Hypothalamus (tissue), 51 donors: ENCODE measurements at places on chromosomes 4 and X.
A peak's percentile ranks its signal among the peaks of the same experiment; 100 is the strongest.

DNA sequence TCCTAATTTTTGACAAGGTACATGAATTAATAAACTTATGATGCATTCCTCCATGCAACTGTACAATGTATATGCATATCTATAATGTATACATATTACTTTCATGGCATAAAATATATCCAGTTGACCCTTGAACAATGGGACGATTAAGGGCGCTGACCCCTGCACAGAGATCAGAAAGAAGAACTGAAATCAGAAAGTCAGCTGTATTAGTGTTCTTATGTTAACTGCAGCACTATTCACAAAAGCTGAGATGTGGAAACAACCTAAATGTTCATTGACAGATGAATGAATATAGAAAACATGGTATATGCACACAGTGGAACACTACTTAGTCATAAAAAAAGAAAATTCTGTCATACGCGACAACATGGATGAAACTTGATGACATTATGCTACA is 457.1 kb downstream of the GBA3 start:
- DNase-seq = no peak

GRCh38 chr4:121685257-121685656 is 11.5 kb downstream of the ANXA5 start:
- no peak for DNase-seq

GRCh38 chr4:181507938-181508337 is 735.3 kb upstream of the TENM3 start:
- no peak for DNase-seq

- DNase-seq = no peak
These were observed 137.1 kb downstream of the PJA1 start for GRCh38 chrX:69028006-69028760.

GRCh38 chr4:145231906-145232700 is 51.7 kb upstream of the OTUD4 start:
- no peak for DNase-seq

GRCh38 chrX:11137543-11138139 is 26.5 kb downstream of the HCCS start:
- no peak for DNase-seq

DNA sequence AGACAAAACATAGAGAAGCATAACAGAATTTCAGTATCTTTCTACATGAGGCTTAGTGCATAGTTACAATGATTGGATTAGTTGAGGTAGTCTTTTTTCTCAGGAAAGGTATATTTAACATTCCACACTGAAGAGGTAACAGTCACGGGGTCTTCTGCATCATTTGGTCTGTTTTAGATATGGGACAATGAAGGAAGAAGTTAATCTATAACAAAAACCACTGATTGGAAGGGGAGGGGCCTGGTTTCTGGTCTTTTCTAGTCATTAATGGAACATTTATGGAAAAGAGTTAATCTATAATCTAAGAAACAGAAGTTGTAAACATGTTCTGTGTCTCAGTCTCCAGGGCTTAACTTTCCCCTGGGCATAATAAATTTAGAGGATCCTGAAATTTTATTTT is 37.3 kb upstream of the HPSE start:
- DNase-seq = no peak

DNA sequence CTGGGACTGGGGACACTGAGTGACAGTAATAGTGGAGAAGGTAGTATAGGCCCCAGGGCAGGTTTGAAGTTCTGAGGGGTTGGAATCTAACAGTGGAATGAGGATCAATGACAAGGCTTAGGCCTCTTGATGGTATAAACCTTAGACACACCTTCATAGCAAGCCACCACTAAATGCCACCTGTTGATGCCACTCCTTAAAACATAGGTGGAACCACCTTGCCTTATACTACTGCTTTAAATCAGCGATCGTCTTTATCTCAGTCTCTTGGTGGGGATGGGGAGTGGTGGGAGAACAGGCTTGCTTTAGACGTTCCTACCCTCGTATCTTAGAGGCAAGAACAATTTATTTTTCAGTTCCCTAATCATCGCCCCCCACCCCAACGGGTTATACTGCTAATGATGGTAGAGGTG is 1.2 kb downstream of the RAB33B start:
- DNase-seq = no peak

- no peak for DNase-seq
These were observed 49.7 kb upstream of the IGFBP7 start for GRCh38 chr4:57159866-57160265.

GRCh38 chr4:83604321-83604720 is 68.4 kb downstream of the GPAT3 start:
- DNase-seq = peak; percentile 5

GRCh38 chr4:53994382-53995102 is 69.9 kb downstream of the CHIC2 start:
- no peak for DNase-seq

GRCh38 chr4:59057804-59058203 is 1947.6 kb upstream of the IGFBP7 start:
- DNase-seq = no peak

GRCh38 chr4:19514276-19515070 is 737.2 kb upstream of the SLIT2 start:
- no peak for DNase-seq

DNA sequence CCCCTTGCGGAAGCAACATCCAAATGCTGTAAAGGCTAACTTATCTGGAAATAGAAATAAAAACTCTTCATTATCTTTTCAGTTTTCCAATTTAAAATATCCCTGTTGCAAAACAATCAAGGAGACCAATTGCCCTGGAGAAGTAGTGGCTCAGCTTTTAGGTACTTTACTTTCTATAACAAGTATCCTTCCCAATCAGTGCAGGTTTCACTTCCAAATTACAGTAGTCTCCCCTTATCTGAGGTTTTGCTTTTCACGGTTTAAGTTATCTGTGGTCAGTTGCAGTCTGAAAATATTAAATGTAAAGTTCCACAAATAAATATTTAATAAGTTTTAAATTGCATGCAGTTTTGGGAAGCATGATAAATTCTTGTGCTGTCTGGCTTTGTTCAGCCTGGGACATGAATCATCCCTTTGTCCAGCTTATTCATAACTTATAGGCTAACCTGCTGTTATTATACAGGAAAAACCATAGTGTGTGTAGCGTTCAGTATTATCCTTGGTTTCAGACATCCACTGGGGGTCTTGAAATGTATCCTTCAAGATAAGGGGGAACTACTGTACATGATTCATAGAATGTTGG is 973.1 kb upstream of the GRID2 start:
- DNase-seq = no peak

DNA sequence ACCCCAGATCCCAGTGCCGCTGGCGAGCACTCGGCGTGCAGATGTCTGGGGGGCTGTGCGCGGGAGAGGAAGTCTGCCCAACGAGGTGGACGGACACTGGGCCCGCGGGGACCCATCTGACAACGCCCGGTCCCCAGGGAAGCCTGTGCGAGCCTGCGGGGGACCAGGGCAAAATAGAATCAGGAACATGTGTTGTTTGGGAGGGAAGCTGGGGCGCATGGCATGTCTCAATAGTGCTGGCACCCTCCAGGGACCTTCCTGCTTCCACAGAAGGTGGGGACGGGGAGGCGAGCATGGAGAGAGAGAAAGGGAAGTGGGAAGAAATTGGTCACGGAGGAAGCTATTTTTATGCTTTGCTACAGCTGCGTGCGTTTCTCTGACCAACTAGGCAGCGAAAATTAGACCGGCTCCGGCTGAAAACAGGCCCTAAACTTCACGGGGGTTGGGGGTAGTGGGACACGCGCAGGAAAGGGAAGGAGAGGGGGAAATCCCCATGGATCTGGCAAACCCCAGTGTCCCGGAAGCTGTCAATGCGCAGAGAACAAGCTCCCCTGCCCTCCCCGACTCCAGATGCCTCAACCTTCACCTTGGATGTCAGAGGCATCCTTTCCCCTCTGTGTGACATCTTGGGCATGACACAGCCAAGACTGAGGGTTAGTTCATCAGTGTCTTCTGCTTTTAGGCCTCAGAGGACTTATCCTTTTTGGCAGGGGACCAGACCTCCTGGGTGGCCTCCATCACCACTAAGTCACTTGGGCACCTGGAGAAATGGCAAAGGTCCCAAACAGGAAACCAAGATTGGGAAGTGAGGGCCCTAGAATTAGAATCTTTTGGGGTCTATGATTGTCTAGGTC is 169.8 kb upstream of the BCOR start:
- no peak for DNase-seq

DNA sequence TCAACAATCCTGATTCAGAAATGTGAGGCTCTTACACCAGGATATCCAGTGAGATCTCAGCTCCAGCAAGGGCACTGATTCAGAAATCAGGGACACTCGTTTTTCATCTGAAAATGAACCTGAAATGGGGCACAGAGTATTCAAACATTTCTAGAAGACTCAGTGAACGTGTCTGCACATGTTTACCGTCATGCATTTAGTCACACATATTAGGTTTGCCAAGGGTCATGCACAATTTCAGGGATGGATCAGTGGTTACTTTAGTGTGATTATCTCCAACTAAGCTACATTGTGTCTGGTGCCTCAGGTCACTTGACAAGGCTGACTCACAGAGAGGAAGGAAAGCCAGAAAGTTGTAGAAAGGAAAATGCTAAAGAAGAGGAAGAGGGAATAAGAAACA is 33.6 kb upstream of the SPANXN2 start:
- DNase-seq = no peak

DNA sequence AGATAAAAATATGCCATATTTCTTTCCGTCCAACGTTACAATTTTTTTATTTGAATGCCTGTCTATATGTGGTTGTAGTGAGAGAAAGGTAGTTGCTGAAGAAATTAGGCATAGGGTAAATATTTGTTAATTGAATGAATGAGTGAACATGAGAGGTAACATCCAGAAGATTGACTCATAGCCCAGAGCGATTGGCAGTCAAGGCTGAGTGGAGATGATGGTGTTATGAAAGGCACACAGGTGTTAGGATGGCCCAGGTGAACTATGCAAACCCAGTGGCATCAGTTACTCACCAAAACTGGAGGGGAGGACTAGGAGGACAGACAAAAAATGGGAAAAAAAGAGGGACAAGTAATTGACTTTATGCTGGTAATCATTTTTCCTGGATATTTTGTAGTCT is 31.7 kb upstream of the SPRY1 start:
- no peak for DNase-seq

DNA sequence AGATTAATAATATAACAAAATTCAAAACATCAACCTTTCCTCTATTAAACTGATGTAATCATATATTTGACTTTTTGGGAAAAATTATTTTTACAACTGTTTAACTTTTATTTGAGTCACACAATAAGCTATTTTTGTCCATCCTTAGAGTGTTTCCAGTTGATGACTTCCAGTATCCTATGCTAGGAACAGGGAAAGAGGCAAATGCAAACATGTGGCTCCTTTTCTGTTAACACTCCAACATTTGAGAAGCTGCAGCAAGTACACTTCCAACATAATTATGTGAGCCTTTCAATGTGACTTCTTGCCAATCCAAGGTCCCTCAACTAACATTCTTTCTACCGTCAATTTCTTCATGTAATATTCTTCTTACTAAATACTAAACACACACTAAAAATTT is 117.7 kb downstream of the PPA2 start:
- no peak for DNase-seq

GRCh38 chr4:76388160-76388908 is 32.6 kb downstream of the CCDC158 start:
- no peak for DNase-seq

- no peak for DNase-seq
These were observed 12.1 kb upstream of the TAPT1 start for GRCh38 chr4:16238327-16238726.

DNA sequence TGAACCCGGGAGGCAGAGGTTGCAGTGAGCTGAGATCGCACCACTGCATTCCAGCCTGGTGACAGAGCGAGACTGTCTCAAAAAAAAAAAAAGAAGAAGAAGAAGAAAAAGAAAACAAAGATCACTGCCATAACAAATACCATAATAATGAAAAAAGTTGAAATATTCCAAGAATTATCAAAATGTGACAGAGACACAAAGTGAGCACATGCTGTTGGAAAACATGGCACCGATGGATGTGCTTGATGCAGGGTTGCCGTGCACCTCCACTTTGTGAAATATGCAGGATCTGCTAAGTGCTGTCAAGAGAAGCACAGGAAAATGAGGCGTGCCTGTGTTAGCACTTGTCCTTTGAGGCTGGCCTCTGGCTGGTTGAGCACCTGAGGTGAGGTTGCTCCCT is 133.3 kb downstream of the STK32B start:
- no peak for DNase-seq

GRCh38 chrX:43255596-43255995 is 400.5 kb upstream of the MAOA start:
- no peak for DNase-seq

DNA sequence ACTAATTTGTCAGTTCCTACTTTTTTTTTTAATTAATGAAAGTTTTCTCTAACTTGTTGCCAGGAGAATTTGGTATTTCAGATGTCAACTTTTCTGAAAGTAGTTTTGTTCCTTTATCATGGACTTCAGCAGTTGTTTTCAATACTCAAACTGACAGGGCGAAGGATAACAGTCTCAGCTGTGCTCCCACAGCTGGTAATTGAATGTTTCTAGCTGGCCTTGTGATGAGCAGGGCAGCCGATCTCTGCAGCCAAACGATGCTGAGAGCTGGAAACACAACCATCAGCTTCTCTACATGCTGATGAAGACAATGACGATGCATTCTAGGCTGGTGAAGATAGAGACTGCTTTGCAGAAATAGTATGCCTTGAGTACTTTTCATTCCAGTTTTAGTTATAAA is 130.0 kb upstream of the MAP9 start:
- DNase-seq = no peak

GRCh38 chrX:93985344-93986307 is 311.6 kb downstream of the FAM133A start:
- no peak for DNase-seq

GRCh38 chr4:147096667-147097604 is 151.3 kb upstream of the TTC29 start:
- DNase-seq = peak; percentile 32

DNA sequence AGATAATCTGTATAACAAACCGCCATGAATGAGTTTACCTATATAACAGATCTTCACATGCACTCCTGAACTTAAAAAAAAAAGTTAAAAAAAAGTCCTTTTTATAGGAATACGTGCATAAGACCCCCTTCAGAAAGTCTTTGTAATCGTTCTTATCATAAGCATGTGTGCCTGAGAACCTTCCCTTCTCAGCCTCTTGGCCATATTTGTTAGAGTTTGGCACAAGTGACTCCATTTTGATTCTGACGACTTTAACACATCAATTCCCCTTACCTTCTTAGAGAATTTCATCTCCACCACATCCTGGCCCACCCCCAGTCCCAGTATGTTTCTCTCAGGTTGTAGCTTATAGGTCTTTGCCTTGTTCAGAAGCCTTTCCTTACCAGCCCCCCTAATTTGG is 16.0 kb upstream of the ANXA5 start:
- DNase-seq = no peak

- no peak for DNase-seq
These were observed 8.5 kb upstream of the AKAP17A start for GRCh38 chrX:1582686-1583437.

DNA sequence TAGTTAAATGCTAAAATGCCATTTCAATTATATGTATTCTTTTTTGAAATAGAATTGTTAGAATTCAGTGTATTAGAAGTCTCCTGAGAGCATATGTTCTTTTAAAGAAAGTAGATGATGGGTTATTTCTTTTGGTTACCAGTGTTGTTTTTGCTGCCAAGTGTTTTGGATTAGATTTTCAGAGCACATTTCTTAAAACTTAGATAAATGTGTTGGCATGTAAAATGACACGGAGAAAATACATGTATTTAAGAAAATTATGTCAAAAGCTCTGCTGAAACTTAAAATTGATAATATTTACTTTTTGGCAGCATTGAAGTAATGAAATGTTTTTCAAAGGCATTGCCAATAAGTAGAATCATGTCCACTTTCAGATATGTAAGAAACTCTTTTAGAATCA is 379.7 kb downstream of the ADGRL3 start:
- DNase-seq = no peak
